ENCODE measurements at places on chromosomes 1 and 21.

- no peak for DNase-seq
Measured at GRCh38 chr1:154971341-154971998, 923 bp upstream of the SHC1 start.

GRCh38 chr1:56145581-56145980, 433.8 kb downstream of the PLPP3 start:
- no peak for DNase-seq

GRCh38 chr1:1359308-1359663, 931 bp upstream of the MXRA8 start:
- no peak for DNase-seq

- DNase-seq = no peak
Measured at GRCh38 chr1:117605164-117605773, 579 bp upstream of the TENT5C start.

DNA sequence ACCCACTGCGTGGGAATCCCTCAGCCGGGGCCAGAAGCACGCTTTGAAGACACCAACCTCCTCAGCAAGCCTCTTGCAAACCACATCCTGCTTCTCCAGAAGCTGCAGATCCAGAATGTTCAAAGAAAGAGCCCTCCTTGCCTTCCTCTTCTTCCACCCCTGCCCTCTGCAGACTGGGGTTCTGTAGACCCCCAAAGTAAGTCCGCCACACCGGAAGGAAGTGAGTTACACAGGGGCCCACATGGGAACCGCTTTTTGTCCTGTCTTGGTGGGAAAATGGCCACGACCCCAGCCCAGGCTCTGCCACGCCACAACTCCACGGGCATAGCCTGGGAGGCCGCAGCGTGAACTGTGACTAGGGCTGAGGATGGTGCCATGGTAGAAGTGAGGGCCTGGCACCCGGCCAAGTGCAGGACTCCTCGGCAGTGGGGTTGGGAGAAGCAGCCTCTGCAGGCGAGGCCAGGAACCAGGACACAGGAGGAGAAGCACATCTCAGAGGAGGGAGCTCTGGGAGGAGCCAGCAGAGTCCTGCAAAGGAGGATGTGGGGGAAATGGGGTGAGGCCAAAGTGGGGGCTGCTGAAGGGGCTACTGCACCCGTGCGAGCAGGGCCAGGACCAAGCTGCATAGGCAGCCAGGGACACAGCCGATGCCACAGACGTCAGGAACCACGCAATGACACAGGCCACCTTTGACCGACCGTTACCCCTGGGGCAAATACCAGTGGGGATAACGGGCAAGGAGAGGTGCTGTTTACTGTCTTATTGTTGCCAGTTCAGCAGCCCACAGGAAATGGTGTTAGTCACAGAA, 30.9 kb downstream of the PDE9A start:
- peak; percentile 79 for DNase-seq

DNA sequence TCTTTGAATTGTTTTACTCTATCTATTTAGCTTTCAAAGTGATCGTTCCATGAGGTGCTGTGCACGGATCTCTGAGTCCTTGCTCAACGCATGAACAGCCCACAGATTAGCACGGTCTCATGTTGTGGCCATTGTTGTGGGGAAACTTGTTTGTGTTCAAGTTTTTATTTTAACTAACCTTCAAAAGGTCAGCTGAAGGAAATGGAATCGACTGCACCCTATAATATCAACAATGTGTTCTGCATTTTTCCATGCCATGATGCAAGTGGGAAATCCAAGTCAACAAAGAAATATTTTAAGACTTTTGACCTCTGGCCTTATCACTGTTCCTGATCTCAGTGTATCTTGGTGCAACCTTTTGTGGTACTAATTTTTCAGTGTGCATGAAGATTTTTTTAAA, 6.1 kb downstream of the SH2D1B start:
- no peak for DNase-seq
